ENCODE measurements at places on chromosomes 13 and 19. TPM values are rescaled to one million over a fixed set of nuclear protein-coding genes. Genes with fewer than 3 reads are reported as not detected.
A peak's percentile ranks its signal among the peaks of the same experiment; 100 is the strongest.

- DNase-seq, result no peak
Measured at GRCh38 chr13:64591971-64592370, 2638.2 kb downstream of the PCDH9 start.

GRCh38 chr19:45693106-45693788 lies 781 bp downstream of the QPCTL start:
- peak; percentile 79 for DNase-seq

- no peak for DNase-seq
Measured at GRCh38 chr13:86193281-86193680, 394.1 kb upstream of the SLITRK6 start.

- DNase-seq, result no peak
Measured at GRCh38 chr19:18774782-18775444, 16.2 kb downstream of the COMP start.

GRCh38 chr13:50993934-50994333 lies 84.3 kb downstream of the RNASEH2B start:
- DNase-seq, result no peak

GRCh38 chr13:39840201-39840600 lies 184.7 kb downstream of the COG6 start:
- no peak for DNase-seq

DNA sequence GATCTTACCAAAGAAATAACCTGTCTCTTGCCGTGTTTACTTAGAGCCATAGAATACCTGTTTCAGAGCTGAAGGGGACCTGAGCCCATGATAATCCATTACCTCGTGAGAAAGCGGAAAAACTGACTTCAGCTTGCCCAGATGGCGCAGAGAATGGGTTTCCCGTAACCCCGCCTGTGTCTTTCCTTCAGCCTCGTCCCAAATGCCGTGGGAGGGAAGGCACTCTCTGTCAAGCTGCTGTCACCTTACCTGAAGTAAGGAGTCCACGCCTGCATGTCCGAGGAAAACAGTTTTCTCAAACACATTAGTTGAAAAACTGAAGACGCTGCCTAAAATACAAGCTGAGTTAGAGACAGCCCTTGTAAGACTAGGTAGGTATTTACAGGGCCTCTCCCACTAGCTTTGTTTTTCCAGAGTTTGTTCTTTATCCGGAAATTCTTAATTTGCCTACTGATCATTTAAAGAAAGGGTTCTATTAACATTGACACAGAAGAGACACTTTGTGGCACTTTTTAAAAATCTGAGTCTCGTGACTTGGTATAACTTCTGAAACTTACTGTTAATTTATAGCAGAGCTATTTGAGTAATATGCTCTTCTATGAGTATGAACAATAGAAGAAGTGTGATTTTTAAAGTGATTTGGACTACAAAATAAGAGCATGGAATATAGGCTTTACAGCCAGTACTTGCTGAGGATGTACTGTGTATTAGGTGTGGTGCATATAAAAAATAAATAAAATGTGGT lies 1.3 kb upstream of the INTS6 start:
- DNase-seq, result peak; percentile 24

- DNase-seq, result no peak
Measured at GRCh38 chr13:107765724-107766401, 449.5 kb downstream of the LIG4 start.

DNA sequence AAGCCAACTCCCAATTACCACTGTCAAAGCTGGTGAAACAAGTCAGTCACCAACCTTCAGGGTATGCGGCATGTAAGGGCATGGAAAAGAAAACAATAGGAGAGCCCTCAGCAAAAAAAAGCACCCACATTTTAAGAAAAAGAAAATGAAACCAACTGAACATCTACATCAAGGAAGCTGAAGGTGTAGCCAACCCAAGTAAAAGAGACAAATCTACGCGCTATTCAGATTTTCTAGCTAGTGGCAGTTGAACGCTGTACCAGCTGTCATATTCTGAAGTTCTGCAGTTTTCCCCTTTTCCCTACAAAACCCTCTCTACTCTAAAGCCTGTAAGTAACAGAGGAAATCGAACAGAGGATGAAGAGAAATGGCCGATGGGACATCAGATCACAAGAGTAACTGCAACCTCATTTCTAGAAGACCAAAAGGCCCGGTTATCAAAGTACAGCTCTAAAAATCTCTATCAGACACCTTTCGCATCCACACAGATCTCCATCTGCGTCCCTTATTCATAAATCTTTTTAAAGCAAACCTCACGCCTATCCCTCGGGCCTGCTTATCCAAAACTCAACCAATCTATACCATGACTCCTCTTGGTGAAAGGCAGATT lies 1.4 kb downstream of the MYCBP2 start:
- DNase-seq, result no peak

Gene SUGP1
- total RNA-seq, result 44.7 TPM

Gene TPRX2
- not detected for total RNA-seq

Gene LRRC4B
- 0.47 TPM for total RNA-seq

Measured in left ventricle myocardium inferior (tissue), 1 donor.